Dermis microvascular lymphatic vessel endothelial cell (primary cell): ENCODE measurements at places on chromosomes 3 and 15. TPM values are rescaled to one million over a fixed set of nuclear protein-coding genes. Genes with fewer than 3 reads are reported as not detected.

- DNase-seq: no peak
Measured at GRCh38 chr3:132380920-132381319, 36.4 kb upstream of the DNAJC13 start.

DNA sequence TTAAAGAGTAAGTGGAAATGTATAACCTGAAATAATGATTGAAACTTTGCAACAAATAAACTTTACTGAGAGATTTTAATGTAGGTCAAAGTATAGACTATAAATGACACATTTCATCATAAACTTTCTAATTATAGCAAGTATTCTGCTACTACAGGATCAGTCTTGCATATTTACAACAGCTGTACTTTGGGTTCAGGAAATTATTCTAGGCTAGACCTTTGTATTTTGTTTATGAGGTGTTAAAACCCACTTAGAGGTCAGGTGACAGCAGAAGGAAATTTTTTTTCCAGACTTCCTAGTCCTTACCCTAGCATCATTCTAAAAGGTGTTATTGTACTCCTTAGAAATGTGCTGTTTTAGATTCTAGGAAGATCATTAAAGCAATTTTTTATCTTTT, 2.3 kb downstream of the RNF7 start:
- peak; percentile 49 for DNase-seq

CELSR3 gene
- total RNA-seq: 0.13 and 0.25 TPM in 2 replicates

KY gene
- not detected in 2 replicates for total RNA-seq

- no peak for DNase-seq
Measured at GRCh38 chr15:91040856-91041255, 18.5 kb upstream of the VPS33B start.

TMCO5A gene
- total RNA-seq: not detected in 2 replicates

TM4SF1 gene
- total RNA-seq: 1,046 and 1,242 TPM in 2 replicates

DNA sequence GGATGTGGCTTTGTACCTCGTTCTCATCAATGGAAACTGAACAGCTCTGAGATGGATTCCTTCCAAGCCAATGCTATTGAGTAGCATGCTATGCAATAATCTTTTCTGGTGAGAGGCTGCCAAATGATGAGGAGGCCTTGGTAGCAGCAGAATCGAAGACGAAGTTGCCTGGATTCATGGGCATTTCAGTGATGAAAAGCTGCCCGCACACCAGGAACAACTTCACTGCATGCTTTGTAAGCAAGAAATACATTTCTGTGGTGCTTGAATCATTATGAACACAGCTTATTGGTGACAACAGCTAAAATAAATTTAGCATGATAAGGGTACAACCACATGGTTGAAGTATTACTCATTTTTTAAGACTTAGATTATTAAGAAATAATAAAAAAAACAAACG, 246.8 kb upstream of the ROBO1 start:
- no peak for DNase-seq

DNA sequence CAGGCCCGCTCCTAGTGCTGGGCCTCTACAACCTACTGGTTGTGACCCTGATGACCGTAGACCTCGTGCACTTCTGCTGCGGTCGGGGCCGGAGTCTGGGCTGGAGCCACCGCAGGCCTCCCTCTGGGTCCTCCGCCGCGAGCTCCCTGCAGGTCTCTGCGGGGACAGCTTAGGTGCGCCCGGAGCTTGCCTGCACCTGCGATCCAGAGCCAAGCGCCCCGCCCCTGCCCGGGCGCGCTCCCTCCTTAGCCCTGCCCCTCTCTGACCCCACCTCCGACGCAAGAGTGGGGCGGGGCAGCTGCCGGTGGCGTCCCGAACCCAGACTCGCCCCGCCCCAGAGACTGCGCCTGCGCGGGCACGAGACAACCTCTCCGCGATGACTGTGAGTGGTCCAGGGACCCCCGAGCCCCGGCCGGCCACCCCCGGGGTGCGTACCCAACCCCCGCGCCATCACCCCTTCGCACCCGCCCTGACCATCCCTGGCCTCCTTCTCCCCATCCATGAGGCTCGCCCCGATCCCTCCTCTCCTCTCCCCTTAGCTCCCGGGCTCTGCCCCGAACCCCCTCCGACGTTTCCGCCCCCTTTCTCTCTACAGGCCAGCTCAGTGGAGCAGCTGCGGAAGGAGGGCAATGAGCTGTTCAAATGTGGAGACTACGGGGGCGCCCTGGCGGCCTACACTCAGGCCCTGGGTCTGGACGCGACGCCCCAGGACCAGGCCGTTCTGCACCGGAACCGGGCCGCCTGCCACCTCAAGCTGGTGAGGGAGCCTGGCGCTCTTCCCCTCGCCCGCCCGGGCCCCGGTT, at the start of gene UNC45A:
Gene UNC45A, plus strand, starts transcription at position 337 of the 803 bp plus-strand sequence. Its CDS starts 40 bp downstream, at position 377.
- peak; percentile 18 for DNase-seq

- DNase-seq: no peak
Measured at GRCh38 chr3:58203541-58203940, 7.2 kb downstream of the DNASE1L3 start.

DNA sequence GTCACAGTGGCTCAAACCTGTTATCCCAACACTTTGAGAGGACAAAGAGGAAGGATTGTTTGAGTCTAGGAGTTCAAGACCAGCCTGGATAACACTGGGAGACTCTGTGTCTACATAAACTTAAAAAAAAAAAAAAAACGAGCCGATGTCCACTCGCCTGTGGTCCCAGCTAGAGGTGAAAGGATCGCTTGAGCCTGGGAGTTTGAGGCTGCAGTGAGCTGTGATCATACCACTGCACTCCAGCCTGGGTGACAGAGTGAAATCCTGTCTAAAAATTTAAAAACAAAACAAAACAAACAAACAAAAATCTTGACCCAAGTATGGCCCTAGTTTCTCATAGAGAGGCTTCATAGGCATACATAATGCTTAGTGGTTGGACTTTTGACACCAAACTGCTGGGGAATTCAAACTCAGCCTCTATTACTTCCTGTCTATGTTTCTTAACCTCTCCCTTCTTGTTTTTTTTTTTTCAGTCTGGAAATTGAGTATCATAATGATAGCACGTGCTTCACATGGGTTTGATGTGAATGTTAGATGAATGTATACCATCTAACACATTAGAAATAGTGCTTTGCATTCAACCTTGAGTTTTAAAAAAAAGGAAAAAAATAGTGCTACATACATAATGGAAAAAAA, 46.4 kb upstream of the CAPN7 start:
- DNase-seq: no peak

DNA sequence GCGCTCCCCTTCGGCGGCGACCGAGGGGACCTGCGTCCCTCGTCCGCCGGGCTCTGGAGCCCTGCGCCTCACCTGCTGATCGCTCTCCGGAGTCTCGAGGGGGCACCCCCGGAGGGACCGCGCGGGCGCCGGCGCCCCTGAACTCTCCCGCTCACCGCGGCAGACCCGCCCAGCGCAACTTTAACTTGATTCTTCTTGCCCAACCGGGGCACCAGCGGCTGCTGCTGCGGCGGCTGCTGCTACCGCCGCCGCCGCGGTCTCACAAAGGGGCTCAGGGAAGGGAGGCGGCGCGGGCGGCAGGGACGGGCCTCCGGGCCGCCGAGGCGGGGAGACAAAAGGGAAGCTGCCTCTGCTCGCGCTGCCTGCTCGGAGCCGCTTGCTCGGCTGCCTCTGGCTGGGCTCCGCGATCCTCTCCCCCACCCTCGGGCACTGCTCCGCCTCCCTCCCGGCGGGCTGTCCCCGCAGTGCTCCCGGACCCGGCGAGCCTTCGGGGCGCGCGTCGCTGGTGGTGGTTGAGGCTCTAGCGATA, at the start of gene PPM1L:
Gene PPM1L, plus strand, starts transcription at position 456 of the 529 bp plus-strand sequence.
- DNase-seq: peak; percentile 41

DNA sequence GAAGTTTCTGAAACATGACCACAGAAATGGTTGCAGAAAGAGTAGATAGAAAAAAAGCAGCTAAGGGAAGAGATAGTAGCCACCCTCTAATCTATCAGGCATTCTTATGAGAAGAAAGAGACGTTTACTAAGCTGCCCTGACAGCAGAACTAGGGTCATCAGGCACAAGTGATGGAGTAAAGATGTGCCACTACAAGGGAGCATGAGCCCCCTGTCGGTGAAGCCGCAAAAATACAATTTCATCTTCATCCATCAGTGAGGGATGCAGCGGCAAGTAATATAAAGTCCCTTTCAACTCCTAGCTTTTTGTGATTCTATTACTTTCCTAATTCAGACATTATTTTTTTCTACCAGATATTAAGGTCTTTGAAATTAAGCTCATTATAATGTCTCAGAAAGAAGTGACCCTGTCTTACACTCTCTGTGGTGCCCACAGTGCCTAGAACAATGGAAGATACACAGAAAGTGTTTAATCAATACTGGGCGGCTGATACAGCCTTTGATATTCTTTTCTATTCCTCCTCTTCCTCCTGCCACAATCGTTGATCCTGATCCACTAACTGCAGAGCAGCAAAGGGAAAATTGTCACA, 651.6 kb downstream of the NTRK3 start:
- DNase-seq: no peak

DNA sequence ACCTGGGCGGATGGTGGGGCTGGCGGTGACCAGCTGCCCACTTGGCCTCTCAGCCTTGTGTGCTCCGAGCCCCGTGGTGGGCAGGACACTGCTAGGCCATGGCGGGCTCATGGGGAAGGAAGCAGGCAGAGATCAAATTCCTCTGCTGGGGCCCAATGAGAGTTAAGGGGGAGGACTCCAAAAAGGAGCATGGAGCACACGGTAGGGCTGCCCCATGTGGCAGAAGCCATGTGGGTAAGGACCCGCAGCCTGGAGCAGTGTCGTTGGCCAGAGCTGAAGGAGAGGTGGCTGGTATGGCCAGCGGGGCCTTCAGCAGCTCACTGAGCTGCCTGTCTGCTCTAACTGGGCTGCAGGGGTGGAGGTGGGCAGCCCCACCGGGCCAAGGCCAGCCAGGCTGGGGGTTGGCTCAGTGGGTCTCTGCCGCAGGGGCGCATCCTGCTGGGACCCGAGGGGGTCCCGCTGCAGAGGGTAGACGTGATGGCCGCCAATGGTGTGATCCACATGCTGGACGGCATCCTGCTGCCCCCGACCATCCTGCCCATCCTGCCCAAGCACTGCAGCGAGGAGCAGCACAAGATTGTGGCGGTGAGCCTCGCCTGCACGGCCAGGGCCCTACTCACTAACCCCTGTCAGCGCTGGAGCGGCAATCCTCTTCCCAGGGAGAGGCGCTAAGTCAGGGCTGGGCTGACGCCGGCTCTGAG, 11.3 kb downstream of the STAB1 start:
- no peak for DNase-seq

GRCh38 chr3:11463591-11463990, 180.1 kb downstream of the VGLL4 start:
- no peak for DNase-seq

GRCh38 chr3:185328324-185329004, 34.5 kb upstream of the MAP3K13 start:
- DNase-seq: no peak

DNA sequence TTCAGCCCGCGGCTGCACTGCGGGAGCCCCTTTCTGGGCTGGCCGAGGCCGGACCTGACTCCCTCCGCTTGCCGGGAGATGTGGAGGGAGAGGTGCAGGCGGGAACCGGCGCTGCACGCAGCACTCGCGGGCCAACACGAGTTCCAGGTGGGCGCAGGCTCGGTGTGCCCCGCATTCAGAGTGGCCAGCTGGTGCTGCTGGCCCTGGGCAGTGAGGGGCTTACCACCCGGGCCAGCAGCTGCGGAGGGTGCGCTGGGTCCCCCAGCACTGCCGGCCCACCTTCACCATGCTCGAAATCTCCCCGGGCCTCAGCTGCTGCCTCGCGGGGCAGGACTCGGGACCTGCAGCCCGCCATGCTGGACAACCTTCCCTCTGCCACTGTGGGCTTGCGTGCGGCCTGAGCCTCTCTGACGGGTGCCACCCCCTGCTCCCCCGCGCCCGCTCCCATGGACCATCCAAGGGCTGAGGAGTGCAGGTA, 733.5 kb upstream of the CCDC54 start:
- no peak for DNase-seq

P2RY1 gene
- total RNA-seq: 0.38 and 0.51 TPM in 2 replicates

DNA sequence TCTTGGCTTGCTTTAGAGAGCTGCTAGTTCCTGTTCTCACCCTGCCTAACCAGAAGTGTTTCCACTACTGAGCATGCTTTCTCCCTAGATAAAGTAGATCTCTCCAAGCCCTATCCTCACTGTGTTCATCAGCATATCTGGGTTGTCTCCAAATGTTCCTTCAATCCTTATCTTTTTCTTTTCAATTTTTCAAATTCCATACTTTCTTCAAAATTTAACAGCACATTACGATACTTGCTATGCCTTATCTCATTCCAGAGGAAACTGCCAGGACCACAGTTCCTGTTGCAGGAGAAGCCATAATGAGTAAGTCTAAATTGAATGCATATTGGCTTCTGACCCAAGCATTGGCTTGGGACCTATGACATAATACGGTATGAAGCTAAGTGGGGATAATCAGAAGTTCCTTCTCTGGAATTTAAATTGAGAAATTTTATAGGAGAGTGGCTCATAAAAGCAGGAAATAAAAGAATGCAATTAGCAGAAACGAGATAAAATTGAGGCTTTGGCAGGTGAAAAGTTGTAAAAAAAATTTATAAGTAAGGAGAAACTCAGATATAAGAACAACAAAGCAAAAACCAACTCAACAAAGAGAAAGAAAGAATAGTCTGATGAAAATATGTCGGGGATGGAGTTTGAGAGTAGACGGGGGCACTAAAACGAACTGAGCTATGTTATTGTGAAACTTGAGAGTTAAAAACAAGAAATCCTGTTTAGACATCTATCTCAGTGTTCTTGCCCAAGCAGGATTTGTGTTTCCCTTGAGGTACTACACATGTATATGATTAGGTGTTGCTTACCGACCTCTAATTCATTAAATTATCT, 631.7 kb upstream of the CCDC54 start:
- no peak for DNase-seq

DNA sequence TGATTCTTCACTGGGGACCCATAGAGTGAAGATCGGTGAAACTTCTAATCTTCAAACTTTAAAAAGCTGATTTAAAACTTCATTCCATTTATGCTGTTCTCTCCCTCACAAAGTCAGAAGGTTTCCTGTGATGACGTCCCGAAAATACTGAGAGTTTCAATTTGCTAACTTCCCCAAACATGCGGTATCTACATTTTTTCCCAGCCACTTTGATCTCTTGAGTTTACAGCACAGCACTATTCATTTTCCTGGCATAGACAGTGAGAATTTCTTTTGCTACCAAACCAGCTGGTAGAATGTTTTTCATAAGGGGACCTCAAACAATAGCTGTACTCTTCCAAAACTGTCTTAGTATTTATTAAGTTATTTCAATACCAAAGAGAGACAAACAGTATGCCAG, 156.8 kb downstream of the LSAMP start:
- DNase-seq: no peak
